ENCODE measurements at places on chromosomes 1 and 21. TPM values are rescaled to one million over a fixed set of nuclear protein-coding genes. Genes with fewer than 3 reads are reported as not detected.
A peak's percentile ranks its signal among the peaks of the same experiment; 100 is the strongest.

EXTL1 gene
- total RNA-seq, result 3.3 TPM

MDM4 gene
- 161 TPM for total RNA-seq

KRTAP13-2 gene
- not detected for total RNA-seq

MNDA gene
- total RNA-seq, result not detected

TESK2 gene
- total RNA-seq, result 12.1 TPM

TMEM9 gene
- 156 TPM for total RNA-seq

RHOC gene
- total RNA-seq, result 166 TPM

CHD5 gene
- 0.69 TPM for total RNA-seq

TMEM82 gene
- 4.7 TPM for total RNA-seq

NBPF10 gene
- total RNA-seq, result 1.8 TPM

HHIPL2 gene
- 0.45 TPM for total RNA-seq

DNA sequence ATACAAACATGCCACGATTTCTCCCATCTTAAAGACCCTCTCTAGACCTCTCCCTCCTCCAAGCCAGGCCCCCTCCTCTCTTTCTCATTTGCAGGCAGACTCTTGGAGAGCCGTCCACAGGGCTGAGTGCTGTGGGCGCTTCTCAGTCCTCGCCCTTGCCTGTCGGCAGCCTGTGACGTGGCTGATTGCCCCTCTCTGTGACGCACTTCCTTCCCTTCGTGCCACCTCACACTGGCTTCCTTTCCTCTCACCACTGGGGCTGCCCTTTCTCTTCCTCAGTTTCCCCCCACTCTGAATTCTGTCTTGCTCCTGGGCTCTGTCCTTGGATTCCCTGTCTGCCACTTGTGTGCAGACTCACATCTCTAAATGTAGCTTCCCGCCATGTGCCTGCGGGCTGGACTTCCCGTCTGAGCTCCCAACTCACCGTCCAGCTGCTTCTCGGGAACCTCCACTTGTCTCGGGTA lies 227.2 kb downstream of the CAMTA1 start:
- H3K4me1 ChIP-seq, result no peaks in the 10 kb centered on the region
- H3K27ac ChIP-seq, result no peak overlapping the region
- H3K27me3 ChIP-seq, result no peaks in the 10 kb centered on the region
- H3K4me3 ChIP-seq, result no peak overlapping the region
- no peak for DNase-seq
- H3K36me3 ChIP-seq, result no peaks in the 10 kb centered on the region

DNA sequence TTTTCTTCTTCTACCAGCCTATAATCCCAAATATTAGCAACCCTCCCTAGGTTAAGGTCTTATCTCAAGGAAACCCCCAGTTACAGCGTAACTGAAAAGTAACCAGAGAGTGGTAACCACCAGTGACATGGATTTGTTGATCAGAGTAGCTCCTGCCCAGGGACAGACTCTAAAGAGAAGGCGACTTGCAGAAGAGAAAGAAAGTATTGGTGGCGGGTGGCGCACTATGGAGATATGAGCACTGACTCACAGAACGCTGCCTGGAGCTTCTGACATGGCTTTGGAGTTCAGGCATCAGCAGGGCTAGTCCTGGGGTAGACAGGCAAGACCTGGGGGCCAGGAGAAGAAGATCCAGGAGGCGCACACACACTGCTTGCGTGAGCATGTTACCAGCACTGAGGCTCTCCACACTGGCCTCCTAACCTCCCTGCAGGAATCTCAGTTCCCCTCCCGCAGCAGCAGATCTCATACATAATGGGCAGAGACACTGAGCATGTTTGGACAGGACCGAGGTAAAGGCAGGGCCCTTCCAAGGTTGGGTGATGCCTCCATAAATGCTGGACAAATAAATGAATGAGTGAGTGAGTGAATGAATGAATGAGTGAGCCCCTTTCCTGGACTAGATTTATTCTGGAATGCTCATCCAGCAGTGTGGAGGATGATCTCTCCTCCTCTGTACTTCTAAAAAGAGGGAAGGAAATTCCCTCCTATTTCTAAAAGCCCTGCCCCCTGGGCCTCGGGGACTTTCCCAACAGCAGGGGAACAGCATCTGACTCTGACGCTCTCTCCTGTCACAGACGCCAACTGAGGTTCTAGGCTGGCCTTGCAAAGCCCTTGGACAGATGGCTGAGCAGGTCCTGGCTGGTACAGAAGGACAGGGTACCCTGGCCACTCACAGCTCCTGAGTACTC lies 175.5 kb downstream of the CLIC6 start:
- no peaks in the 10 kb centered on the region for H3K36me3 ChIP-seq
- no peak overlapping the region for H3K4me3 ChIP-seq
- DNase-seq, result peak; percentile 46
- no peak overlapping the region for H3K27ac ChIP-seq
- H3K4me1 ChIP-seq, result peaks cover 5% of the 10 kb centered on the region

DNA sequence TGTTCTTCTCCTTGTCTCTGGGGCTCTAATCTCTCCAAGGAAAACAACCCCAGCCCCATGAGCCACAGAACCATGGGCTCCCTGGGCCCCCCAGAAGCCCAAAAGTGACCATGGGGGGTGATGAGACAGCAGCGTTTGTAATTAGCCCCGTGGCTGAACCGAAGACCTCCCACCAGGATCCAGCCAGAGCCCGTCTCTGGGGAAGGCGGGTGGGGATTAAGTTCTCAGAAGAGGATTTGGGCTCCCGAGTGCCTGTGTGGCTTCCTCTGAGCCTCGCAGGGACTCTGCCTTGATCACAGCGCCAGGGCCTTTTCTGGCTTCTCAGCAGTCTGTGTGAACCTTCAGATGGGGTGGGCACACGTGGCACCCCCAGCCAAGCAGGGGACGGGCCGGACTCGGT lies 77.0 kb downstream of the ALPL start:
- H3K4me1 ChIP-seq, result peaks cover 5% of the 10 kb centered on the region
- H3K4me3 ChIP-seq, result no peak overlapping the region
- no peaks in the 10 kb centered on the region for H3K36me3 ChIP-seq

- H3K27ac ChIP-seq, result peak within 1 kb of the TSS; percentile 83
- H3K4me1 ChIP-seq, result peaks cover 14% of the 10 kb centered on the region
- H3K36me3 ChIP-seq, result no peaks in the 10 kb centered on the region
- H3K27me3 ChIP-seq, result no peaks in the 10 kb centered on the region
- peak; percentile 77 for DNase-seq
- peak within 1 kb of the TSS; percentile 41 for H3K4me3 ChIP-seq
These were observed at the start of gene MACF1 for GRCh38 chr1:39204441-39205081. Gene MACF1 (plus strand): TSS chr1:39204695. CDS start chr1:39205023, 328 bp downstream.

- no peak overlapping the region for H3K4me3 ChIP-seq
- no peaks in the 10 kb centered on the region for H3K4me1 ChIP-seq
- H3K36me3 ChIP-seq, result peaks cover 51% of the 10 kb centered on the region
- peaks cover 38% of the 10 kb centered on the region for H3K27me3 ChIP-seq
- DNase-seq, result peak; percentile 95
These were observed 34.3 kb upstream of the PPP1R15B start for GRCh38 chr1:204445860-204446412.

DNA sequence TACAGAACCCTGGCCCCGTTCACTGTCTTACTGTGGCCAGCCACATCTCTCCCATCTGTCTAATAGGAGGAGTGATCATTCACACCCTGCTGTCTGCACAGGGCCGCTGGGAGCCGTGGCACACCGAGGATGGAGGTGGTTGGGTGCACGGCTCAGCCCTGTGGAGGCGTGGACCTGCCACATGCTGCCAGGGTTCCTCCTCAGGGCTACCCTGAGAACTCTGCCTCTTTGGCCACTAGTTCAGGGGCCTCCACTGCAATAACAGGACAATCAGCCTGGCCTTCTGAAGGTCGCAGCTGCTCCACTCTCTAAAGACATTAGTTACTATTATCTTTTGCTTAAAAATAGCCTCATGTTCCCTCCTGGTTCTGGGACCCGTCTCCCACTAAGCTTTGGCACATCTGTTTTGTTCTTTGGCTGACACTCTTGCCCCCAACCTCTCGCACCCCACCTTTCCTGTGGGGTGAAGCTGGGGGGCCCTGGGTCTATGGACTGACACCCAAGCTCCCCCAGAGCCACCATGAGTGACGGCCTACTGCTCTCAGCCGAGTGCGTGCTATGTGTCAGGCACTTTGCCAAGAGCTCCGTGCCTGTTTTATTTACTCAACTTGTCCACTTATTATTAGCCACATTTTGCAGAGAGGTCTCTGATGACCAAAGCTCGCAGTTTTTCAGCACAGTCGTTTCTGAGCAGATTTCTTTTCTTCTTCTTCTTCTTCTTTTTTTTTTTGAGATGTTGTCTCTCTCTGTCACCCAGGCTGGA lies 66.3 kb downstream of the ARHGEF10L start:
- no peaks in the 10 kb centered on the region for H3K36me3 ChIP-seq
- no peak overlapping the region for H3K27ac ChIP-seq
- H3K4me1 ChIP-seq, result no peaks in the 10 kb centered on the region
- no peaks in the 10 kb centered on the region for H3K27me3 ChIP-seq

DNA sequence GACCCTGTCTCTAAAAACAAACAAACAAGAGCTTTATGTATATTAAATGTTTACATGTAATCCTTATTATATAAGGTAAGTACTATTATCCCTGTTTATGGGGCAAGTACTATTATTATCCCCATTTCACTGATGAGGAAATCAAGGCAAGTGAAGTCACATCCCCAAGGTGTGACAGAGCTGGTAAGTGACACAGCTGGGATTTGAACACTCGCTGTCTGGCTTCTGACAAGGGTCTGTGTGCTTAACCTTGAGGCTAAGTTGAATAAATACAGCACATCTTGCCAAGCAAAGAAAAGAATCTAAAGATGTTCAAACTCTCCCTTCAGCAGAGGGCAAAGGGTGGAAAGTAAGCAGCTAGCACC lies 167.9 kb upstream of the IRF2BP2 start:
- no peak overlapping the region for H3K4me3 ChIP-seq
- no peak overlapping the region for H3K27ac ChIP-seq
- no peaks in the 10 kb centered on the region for H3K4me1 ChIP-seq
- H3K36me3 ChIP-seq, result no peaks in the 10 kb centered on the region

DNA sequence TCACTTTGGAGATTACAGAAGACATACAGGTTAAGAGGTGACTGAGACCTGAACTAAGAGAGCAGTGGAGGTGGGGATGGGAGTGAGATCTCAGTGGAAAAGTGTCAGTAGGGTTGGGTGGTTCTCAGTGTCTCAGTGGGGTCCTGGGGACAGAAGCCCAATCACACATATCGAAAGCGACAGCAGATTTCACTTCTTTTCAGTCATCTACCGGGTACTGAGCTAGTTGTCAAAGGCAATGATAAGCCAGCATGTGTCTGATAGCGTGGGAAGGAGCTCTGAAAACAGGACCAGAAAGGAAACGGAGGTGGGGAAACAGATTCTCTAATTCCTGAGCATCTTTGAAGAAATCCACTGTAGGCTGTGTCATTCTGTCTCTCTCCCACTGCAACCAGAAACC lies 59.5 kb downstream of the RHOU start:
- H3K4me1 ChIP-seq, result peaks cover 4% of the 10 kb centered on the region
- no peak overlapping the region for H3K4me3 ChIP-seq
- H3K27ac ChIP-seq, result no peak overlapping the region
- peaks cover 45% of the 10 kb centered on the region for H3K27me3 ChIP-seq
- peak; percentile 24 for DNase-seq
- H3K36me3 ChIP-seq, result no peaks in the 10 kb centered on the region

GRCh38 chr1:24864370-24864777 lies 65.7 kb downstream of the RUNX3 start:
- H3K27me3 ChIP-seq, result no peaks in the 10 kb centered on the region
- DNase-seq, result no peak
- no peaks in the 10 kb centered on the region for H3K36me3 ChIP-seq
- no peaks in the 10 kb centered on the region for H3K4me1 ChIP-seq
- H3K4me3 ChIP-seq, result no peak overlapping the region

DNA sequence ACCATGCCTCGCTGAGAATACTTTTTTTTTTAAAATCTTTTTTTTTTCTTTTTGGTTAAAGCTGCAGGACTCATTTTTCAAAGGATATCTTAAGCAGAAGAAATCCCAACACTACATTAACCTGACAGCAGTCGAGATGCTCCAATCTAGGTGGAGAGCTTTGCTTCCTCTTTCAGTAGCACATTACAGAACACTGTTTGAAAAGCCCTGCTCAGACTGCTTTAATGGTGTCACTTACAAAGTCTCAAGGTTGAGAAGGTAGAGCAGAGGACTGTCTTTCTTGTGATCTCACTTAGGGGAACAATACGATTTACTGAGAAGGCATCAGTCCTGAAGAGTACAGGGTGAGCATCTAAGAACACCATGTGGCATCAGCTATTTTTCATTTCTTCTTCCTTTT lies 21.0 kb upstream of the CPLANE2 start:
- H3K27me3 ChIP-seq, result no peaks in the 10 kb centered on the region
- no peak overlapping the region for H3K27ac ChIP-seq
- H3K4me3 ChIP-seq, result no peak overlapping the region
- no peak for DNase-seq
- H3K4me1 ChIP-seq, result no peaks in the 10 kb centered on the region

- peaks cover 4% of the 10 kb centered on the region for H3K4me1 ChIP-seq
- H3K27ac ChIP-seq, result no peak overlapping the region
- DNase-seq, result peak; percentile 79
- H3K27me3 ChIP-seq, result no peaks in the 10 kb centered on the region
These were observed 12.6 kb upstream of the RCSD1 start for GRCh38 chr1:167617153-167618147.

DNA sequence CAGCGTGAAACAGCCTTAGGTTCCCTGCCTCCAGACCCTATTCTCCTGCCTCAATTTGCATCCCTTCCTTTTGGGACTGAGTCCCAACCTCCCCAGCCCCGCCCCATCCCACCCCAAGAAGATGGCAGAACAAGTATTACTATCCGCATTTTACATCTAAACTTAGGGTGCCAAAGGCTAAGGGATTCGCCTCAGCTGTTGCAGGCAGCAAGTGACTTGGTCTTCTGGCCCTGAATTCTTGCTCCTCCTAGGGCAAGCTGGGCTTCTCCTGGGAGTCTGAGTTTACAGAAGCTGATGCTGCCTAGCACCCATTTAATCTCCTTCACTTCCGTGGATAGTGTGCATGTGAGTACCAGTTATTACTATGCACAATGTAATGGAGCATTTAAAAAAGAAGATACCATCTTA lies 161.3 kb upstream of the NR5A2 start:
- H3K4me3 ChIP-seq, result no peak overlapping the region
- H3K27ac ChIP-seq, result no peak overlapping the region
- H3K36me3 ChIP-seq, result no peaks in the 10 kb centered on the region
- H3K27me3 ChIP-seq, result no peaks in the 10 kb centered on the region
- peak; percentile 51 for DNase-seq
- H3K4me1 ChIP-seq, result no peaks in the 10 kb centered on the region

- H3K4me3 ChIP-seq, result no peak overlapping the region
- H3K36me3 ChIP-seq, result no peaks in the 10 kb centered on the region
- H3K27ac ChIP-seq, result no peak overlapping the region
- no peak for DNase-seq
- no peaks in the 10 kb centered on the region for H3K4me1 ChIP-seq
- peaks cover 32% of the 10 kb centered on the region for H3K27me3 ChIP-seq
These were observed 180.8 kb downstream of the BRINP2 start for GRCh38 chr1:177351361-177352108.

GRCh38 chr21:44858291-44858690 lies 15.2 kb downstream of the PTTG1IP start:
- peaks cover 77% of the 10 kb centered on the region for H3K36me3 ChIP-seq
- H3K4me1 ChIP-seq, result no peaks in the 10 kb centered on the region
- no peak overlapping the region for H3K27ac ChIP-seq
- H3K27me3 ChIP-seq, result no peaks in the 10 kb centered on the region
